Smooth muscle cell of bladder (primary cell): ENCODE measurements at places on chromosomes 5 and 9. TPM values are rescaled to one million over a fixed set of nuclear protein-coding genes. Genes with fewer than 3 reads are reported as not detected.

Gene HTR1A
- not detected in 2 replicates for total RNA-seq

Gene OR2V2
- total RNA-seq: not detected in 2 replicates

Gene RAPGEF1
- 11.2 and 14.5 TPM in 2 replicates for total RNA-seq

Gene FBP2
- total RNA-seq: not detected in 2 replicates

Gene DOCK2
- 2.0 and 4.4 TPM in 2 replicates for total RNA-seq

Gene LECT2
- total RNA-seq: not detected in 2 replicates

Gene TMC1
- 0.18 and 0.43 TPM in 2 replicates for total RNA-seq

Gene NME5
- total RNA-seq: 1.6 and 2.1 TPM in 2 replicates

Gene PLEKHG4B
- total RNA-seq: under 0.01 TPM in 1 of 2 replicates, not detected in the other

Gene RFESD
- 1.7 and 3.2 TPM in 2 replicates for total RNA-seq

Gene NKD2
- 12.0 and 25.7 TPM in 2 replicates for total RNA-seq

Gene MARCHF11
- not detected in 2 replicates for total RNA-seq

Gene MEGF10
- 0.14 TPM in 1 of 2 replicates, not detected in the other for total RNA-seq
